Gastrocnemius medialis (tissue), 4 donors: ENCODE measurements at places on chromosomes 12 and 14.

- H3K27me3 ChIP-seq = no peaks in the 10 kb centered on the region
- no peaks in the 10 kb centered on the region for H3K36me3 ChIP-seq
- DNase-seq = peak; percentile 37
Measured at GRCh38 chr12:52148464-52149181, 43.2 kb downstream of the KRT80 start.

GRCh38 chr12:57514720-57515407 is 5.5 kb downstream of the DDIT3 start:
- no peaks in the 10 kb centered on the region for H3K27me3 ChIP-seq
- H3K4me1 ChIP-seq = peaks cover 23% of the 10 kb centered on the region
- peak overlapping the region; percentile 93 for H3K27ac ChIP-seq
- no peak overlapping the region for H3K4me3 ChIP-seq
- DNase-seq = no peak

GRCh38 chr12:6323340-6323994 is 13.0 kb downstream of the PLEKHG6 start:
- H3K4me3 ChIP-seq = peak overlapping the region; percentile 27
- peaks cover 57% of the 10 kb centered on the region for H3K4me1 ChIP-seq
- DNase-seq = peak; percentile 70
- H3K36me3 ChIP-seq = peaks cover 12% of the 10 kb centered on the region

GRCh38 chr14:46432516-46432915 is 219.1 kb downstream of the RPL10L start:
- H3K27ac ChIP-seq = no peak overlapping the region
- no peak for DNase-seq
- no peak overlapping the region for H3K4me3 ChIP-seq
- H3K27me3 ChIP-seq = no peaks in the 10 kb centered on the region
- no peaks in the 10 kb centered on the region for H3K4me1 ChIP-seq
- H3K36me3 ChIP-seq = no peaks in the 10 kb centered on the region

GRCh38 chr14:85254711-85255110 is 275.2 kb upstream of the FLRT2 start:
- H3K4me3 ChIP-seq = no peak overlapping the region
- no peaks in the 10 kb centered on the region for H3K27me3 ChIP-seq
- DNase-seq = no peak
- H3K27ac ChIP-seq = no peak overlapping the region

DNA sequence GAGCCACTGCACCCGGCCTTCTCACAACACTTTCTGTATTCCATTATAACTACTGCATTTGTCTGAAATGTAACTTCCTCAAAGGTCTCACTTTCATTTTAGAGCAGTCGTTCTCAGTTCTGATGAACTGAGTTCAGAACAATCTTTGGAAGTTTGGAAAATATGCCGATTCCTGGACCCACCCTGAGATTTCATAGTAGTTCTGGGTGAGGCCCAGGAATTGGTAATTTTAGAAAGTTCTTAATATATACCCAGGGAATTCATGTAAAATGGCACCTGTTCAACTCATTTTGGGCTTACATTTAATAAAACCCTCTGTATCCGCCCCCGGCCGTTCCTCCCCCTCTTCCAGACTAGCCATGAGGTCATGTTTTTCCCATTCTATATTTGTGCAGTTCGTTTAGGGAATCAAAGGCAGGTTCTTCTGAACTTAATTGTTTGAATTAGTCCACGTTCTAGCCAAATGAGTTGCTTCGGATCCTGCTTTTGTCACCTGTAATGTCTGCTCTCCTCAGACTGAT is 5.9 kb downstream of the GSG1 start:
- no peaks in the 10 kb centered on the region for H3K36me3 ChIP-seq
- H3K27me3 ChIP-seq = no peaks in the 10 kb centered on the region

- H3K4me3 ChIP-seq = no peak overlapping the region
- no peak overlapping the region for H3K27ac ChIP-seq
- H3K27me3 ChIP-seq = no peaks in the 10 kb centered on the region
- DNase-seq = no peak
- no peaks in the 10 kb centered on the region for H3K36me3 ChIP-seq
Measured at GRCh38 chr12:51128919-51129318, 44.0 kb downstream of the TFCP2 start.

DNA sequence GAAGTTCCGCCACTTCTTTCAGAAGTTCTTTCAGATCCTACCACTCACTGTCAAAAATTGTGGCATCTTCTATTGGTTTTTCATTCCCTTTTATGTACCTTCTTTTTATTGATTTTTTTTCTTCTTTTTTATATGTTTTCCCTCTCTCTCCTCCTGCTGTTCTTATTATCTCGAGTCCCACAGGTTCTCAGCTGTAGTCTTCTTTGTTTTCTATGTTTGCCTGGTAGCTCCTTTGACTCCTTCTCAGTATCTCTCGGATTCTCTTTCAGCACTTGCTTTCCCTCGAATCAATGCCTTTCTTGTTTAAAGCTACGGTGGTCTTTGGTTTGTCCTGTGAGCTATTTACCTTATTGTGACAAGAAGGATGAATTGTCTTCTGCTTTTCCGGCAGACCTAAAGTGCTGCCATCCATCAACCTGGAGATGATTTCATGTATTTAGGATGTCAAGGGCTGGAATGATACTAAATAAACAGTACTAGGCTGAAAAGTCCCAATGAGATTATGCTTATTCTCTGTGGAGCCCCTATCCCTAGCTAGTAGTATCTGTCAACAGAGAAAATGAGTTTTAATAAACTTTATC is 541.7 kb downstream of the NOVA1 start:
- H3K27ac ChIP-seq = no peak overlapping the region
- H3K4me1 ChIP-seq = no peaks in the 10 kb centered on the region
- no peaks in the 10 kb centered on the region for H3K27me3 ChIP-seq
- no peaks in the 10 kb centered on the region for H3K36me3 ChIP-seq
- no peak overlapping the region for H3K4me3 ChIP-seq
- no peak for DNase-seq

- H3K36me3 ChIP-seq = no peaks in the 10 kb centered on the region
- no peaks in the 10 kb centered on the region for H3K27me3 ChIP-seq
- H3K4me3 ChIP-seq = no peak overlapping the region
- no peak overlapping the region for H3K27ac ChIP-seq
- no peak for DNase-seq
- no peaks in the 10 kb centered on the region for H3K4me1 ChIP-seq
Measured at GRCh38 chr14:28983279-28983678, 216.7 kb downstream of the FOXG1 start.

GRCh38 chr12:102571889-102572288 is 91.5 kb upstream of the IGF1 start:
- DNase-seq = no peak
- no peaks in the 10 kb centered on the region for H3K27me3 ChIP-seq
- H3K27ac ChIP-seq = no peak overlapping the region
- no peak overlapping the region for H3K4me3 ChIP-seq
- no peaks in the 10 kb centered on the region for H3K36me3 ChIP-seq

GRCh38 chr14:68015356-68016254 is 196.0 kb downstream of the RAD51B start:
- DNase-seq = no peak
- H3K4me3 ChIP-seq = no peak overlapping the region
- H3K27ac ChIP-seq = no peak overlapping the region
- H3K4me1 ChIP-seq = peaks cover 7% of the 10 kb centered on the region
- no peaks in the 10 kb centered on the region for H3K36me3 ChIP-seq

DNA sequence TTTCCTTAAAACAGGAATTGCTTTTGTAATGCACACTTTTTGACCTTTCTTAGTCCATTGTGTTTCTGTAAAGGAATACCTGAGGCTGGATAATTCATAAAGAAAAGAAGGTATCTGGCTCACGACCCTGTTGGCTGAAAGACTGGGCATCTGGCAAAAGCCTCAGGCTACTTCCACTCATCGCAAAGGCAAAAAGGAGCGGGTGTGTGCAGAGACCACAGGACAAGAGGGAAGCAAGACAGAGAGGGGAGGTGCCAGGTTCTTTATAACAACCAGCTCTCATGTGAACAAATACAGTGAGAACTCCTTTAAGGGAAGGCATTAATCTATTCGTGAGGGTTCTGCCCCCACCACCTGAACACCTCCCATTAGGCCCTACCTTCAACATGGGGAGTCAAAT is 182.1 kb downstream of the C12orf50 start:
- H3K4me3 ChIP-seq = no peak overlapping the region
- DNase-seq = no peak
- no peaks in the 10 kb centered on the region for H3K36me3 ChIP-seq
- H3K27ac ChIP-seq = no peak overlapping the region

DNA sequence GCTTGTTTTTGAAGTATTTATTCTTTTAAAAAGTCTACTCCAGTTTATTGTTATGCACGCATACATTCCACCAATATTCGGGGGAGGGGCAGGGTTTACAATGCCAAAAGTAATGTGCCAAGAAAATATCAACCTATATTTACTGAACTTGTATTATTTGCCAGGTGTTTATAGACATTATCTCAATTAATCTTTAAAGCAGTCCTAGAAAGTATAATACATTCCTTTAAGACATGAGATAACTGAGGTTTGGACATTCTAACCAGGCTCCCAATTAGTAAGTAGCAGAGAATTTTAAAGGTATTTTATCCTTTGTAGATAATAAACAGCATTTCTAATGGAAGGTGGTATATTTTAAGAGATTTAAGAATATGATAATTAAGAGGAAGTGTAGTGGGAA is 124.5 kb upstream of the LRIG3 start:
- H3K36me3 ChIP-seq = no peaks in the 10 kb centered on the region
- DNase-seq = no peak
- H3K27me3 ChIP-seq = no peaks in the 10 kb centered on the region
- no peak overlapping the region for H3K27ac ChIP-seq

- H3K4me1 ChIP-seq = no peaks in the 10 kb centered on the region
- no peak overlapping the region for H3K27ac ChIP-seq
- DNase-seq = no peak
- H3K27me3 ChIP-seq = no peaks in the 10 kb centered on the region
- H3K36me3 ChIP-seq = no peaks in the 10 kb centered on the region
Measured at GRCh38 chr12:69000540-69001243, 67.7 kb upstream of the CPM start.

DNA sequence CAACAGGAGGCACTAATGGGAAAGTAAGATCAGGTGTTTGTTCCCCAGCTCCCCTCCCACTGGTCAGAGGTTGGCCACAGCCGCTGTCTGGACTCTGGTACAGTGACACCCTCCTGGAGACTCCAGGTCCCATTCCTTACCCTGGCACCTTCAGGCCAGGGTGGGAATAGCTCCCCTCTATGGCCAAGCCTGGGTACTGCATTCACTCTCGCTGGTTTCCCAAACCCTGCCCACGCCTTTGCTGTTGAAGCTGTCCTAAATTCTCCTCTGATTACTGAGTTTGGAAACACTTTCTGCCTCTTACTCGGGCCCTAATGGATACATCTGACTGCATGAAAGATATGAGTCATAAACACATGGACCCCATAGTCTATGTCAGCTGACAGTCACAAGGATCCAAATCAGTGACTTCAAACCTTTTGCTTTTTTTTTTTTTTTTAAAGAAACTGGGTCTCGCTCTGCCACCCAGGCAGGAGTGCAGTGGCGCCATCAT is 17.9 kb downstream of the HRK start:
- no peak overlapping the region for H3K27ac ChIP-seq
- H3K4me1 ChIP-seq = no peaks in the 10 kb centered on the region
- no peaks in the 10 kb centered on the region for H3K36me3 ChIP-seq
- no peak overlapping the region for H3K4me3 ChIP-seq
- H3K27me3 ChIP-seq = peaks cover 14% of the 10 kb centered on the region
